ENCODE measurements at places on chromosomes 4 and X. TPM values are rescaled to one million over a fixed set of nuclear protein-coding genes. Genes with fewer than 3 reads are reported as not detected.

GRCh38 chr4:165810726-165811125, 62.3 kb upstream of the TLL1 start:
- DNase-seq = no peak

GRCh38 chr4:2515830-2516550, 20.5 kb upstream of the FAM193A start:
- DNase-seq = no peak

DNA sequence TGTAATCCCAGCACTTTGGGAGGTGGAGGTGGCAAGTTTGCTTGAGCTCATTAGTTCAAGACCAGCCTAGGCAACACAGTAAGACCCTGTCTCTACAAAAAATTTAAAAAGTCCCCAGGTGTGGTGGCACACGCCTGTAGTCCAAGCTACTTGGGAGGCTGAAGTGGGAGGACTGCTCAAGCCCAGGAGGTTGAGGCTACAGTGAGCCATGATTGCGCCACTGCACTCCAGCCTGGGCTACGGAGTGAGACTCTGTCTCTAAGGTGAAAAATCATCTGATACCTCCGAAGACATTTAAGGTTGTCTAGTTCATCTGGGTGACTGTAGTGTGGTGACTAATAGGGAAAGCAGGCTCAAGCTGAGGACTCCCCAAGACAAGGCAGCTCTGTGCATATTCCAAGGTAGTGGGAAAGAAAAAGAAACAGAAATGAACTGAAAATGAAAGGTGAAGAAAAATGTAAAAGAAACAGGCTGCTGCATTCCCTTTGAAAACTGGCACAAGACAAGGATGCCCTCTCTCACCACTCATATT, 23.3 kb downstream of the FRYL start:
- DNase-seq = no peak

RPA4 gene
- total RNA-seq = 0.40 TPM

NR3C2 gene
- total RNA-seq = 13.9 TPM
